ENCODE measurements at places on chromosomes 7 and 10.

GRCh38 chr10:96683065-96683464 is 37.2 kb downstream of the PIK3AP1 start:
- no peak for DNase-seq

GRCh38 chr10:129912166-129912917 is 51.7 kb downstream of the EBF3 start:
- DNase-seq: no peak

DNA sequence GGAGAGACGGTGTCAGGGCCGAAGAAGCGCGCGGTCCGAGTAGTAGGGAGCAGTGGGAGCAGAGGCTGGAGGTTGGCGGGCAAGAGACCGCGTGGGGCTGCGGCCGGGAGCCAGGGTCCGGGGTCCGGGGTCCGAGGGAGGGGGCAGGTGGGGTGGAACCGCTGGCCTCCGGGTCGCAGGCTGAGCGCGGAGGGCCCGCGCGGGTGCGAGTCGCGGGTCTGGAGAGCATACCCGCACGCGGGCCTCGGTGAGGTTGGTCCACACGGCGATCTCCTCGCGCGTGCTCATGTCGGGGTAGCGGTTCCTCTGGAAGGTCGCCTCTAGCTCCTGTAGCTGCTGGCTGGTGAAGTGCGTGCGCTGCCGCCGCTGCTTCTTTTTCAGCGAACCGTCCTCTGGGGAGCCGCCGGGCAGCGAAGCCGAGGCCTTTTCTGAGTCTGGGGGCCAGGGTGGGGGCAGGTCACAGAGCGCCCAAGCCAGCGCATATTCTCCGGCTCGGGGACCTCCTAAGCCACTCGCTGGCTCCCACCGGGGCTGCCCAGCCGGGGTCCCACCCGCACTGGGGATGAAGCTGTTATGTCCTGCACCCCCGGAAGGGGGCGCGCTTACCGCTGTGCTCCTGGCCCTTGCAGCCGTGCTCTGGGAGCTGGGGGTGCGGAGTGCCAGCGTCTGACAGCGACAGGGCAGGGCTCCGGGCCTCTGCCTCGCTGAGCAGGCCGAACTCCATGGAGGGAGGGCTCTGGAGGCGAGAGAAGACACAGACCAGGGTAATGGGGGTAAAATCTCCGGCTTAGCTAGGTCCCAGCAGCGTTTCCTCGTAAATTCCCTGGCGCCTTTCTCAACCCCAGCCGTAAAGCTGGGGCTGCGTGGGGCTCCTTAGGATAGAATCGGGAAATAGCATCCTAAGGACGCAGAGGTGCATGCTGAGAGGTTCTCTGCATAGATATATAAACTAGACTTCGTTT is 5.5 kb downstream of the ELOVL3 start:
- DNase-seq: peak; percentile 71

GRCh38 chr7:116499168-116500077 is at the start of gene CAV2:
Gene CAV2 (plus strand): TSS chr7:116499738. CDS start chr7:116499782, 44 bp downstream.
- no peak for DNase-seq

DNA sequence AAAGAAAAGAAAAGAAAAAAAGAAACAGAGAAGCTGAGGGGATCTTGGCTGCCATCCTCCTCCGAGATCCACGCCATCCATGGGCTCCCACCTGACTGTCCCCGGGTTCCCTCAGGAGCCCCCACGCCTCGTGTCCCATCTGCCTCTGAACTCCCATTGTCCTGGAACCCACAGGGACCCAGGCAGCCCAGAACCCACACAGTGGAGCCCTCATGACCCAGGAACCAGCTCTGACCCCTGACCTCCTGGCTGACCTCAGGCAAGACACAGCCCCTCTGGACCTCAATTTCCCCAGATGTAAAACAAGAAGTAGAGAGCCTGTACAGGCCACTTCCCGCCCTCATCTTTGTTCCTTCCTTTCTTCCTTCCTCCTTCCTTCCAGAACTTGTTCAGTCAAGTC is 40.4 kb downstream of the RASGEF1A start:
- DNase-seq: no peak

DNA sequence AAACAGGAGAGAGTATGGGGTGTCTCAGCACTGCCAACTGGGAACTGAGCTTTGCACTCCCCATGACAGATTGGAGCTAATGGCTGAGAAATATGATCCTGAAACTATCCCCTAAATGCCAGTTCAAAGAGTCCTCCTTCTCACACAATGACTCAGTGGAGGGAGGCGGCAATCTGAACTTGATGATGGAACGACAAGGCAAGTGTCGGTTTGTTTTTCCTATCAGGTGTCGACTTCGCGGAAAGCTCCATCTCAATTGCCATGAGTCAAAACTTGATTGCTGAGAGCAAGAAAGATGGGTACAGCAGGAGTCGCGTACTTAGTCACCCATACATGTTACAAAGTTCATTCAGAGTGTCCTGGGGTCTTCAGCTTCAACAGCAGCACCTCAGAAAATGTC is 52.5 kb downstream of the NPY start:
- peak; percentile 11 for DNase-seq

- DNase-seq: no peak
Observed at GRCh38 chr7:552868-553635, 33.4 kb upstream of the PDGFA start.

GRCh38 chr7:50505553-50506210 is 55.5 kb upstream of the FIGNL1 start:
- DNase-seq: no peak

- peak; percentile 25 for DNase-seq
Observed at GRCh38 chr10:121927318-121927840, 452 bp downstream of the ATE1 start.

DNA sequence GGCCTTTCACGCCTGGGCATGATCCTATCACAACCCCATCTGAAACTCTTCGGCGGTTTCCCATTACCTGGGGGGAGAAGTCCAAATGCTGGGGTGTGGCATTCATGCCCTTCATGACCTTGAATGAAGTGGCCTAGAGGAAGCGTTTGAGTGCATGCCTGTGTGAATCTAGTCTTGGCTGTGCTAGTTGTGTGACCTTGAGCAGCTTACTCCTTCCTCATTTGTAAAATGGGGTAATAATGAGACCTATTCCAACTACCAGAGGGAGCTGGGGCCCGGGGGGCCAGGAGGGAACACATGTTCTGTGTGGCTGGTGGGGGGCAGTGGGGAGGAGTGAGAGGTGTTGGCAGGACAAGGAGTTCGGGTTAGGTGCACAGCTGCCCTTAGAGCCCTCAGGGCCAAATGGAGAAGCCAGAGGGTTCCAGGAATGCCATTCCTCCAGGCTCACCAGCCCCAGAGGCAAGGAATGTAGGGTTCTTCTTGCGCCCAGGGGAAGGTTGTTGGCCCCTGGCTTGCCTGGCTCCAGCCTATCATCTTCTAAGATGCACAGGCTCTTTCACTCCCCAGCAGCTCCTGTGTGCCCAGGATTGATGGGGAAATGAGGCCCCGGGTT is 21.3 kb upstream of the TBRG4 start:
- no peak for DNase-seq

DNA sequence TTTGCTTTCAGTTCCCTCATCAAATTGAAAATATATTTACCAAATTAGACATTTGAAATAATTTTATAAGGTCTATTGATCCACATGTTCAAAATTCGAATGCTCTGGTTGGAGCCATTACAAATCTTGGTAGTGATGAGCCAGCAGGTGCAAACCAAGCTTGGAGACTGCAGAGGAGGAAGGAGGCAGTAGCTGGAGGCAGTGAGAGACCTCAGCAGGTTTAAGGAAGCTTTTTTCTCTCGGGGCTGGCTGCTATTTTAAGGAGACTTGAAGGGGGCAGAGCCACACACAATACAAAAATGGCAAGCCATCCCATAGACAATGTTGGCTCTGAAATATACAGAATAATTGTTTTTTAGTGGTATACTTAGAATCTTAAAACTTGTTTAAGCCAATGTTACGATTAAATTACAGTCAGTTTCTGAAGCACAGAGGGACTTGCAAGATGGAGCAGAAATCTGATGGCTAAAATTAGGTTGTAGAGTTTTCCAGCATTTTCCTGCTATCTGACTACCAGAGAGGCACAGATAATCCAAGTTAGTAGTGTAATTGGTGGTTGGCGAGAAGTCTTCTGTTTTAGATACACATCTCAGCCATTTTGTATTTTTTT is 185.8 kb downstream of the SNX10 start:
- no peak for DNase-seq

GRCh38 chr7:142384493-142384922 is 126.7 kb upstream of the PRSS58 start:
- DNase-seq: peak; percentile 24

DNA sequence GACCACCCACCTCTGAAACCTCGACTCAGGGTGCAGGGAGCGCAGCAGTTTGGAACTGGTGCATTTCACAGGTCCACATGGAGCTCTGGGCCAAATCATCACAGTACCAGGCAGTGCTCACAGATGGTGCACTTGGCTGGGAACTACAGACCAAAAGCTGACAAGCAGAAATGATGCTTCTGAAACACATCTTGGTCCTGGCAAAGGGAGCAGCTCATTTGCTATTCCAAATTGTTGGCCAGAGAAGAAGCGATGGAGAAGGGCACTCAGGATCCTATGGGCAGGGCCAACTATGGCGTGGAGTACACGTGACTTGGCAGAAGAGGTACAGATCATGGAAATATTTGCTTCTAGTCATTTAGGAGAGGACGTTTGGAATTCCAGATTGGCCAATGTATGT is 383.9 kb downstream of the CALN1 start:
- DNase-seq: no peak

DNA sequence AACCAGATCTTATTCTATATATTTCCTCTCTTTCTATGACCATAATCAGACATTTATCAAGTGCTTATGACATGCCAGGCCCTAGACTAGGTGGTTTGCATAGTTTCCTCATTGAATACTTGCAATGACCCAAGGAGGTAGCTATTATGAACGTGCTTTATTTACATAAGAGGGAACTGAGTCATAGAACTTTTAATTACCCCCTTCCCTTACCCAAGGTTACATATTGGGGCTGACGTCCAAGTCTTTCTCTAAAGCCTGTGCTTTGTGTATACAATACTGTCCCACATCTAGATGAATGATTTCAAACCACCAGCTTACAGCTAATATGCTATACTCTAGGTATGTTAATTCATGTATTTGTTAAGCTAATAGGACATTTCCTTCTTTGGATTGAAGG is 91.9 kb upstream of the NPY start:
- no peak for DNase-seq

DNA sequence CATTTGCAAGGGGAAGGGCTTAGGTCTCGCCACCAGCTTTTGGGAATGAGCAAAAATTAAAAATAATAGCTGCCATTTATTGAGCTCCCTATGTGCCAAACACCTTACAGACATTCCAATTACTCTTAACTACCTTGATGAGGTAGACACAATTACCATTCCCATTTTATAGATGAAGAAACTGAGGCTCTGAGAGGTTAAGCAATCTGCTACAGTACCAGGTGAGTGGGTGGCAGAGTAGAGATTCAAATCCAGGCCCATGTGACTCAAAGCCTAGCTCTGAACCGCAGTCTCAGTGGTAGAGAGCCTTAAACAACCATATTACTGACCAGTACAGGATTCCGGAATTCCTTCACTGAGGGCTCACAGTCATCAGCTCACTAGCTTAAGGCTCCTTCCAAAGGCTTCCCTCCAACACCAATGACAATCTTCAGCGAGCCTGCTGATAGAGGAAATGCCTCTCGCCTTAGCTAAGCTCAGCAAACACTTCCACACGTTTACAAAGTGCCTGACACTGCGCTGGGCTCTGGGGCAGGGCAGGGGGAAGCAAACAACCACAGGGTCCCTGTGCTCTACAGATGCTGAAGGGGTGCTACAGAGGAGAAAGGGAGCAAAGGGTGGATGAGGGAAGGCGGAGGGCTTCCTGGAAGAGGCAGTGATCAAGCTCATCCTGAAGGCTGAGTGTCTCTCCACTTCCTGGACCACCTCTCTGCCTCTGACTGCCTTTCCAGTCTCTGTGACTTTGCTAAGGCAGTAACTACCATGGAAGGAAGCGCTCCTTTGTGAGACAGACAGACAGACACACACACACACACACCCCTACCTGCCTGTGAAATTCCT is 7.4 kb downstream of the LRRC20 start:
- no peak for DNase-seq

GRCh38 chr10:6399231-6399741 is 180.8 kb downstream of the PRKCQ start:
- DNase-seq: no peak

- no peak for DNase-seq
Observed at GRCh38 chr10:102595897-102596296, 48.4 kb upstream of the TRIM8 start.

DNA sequence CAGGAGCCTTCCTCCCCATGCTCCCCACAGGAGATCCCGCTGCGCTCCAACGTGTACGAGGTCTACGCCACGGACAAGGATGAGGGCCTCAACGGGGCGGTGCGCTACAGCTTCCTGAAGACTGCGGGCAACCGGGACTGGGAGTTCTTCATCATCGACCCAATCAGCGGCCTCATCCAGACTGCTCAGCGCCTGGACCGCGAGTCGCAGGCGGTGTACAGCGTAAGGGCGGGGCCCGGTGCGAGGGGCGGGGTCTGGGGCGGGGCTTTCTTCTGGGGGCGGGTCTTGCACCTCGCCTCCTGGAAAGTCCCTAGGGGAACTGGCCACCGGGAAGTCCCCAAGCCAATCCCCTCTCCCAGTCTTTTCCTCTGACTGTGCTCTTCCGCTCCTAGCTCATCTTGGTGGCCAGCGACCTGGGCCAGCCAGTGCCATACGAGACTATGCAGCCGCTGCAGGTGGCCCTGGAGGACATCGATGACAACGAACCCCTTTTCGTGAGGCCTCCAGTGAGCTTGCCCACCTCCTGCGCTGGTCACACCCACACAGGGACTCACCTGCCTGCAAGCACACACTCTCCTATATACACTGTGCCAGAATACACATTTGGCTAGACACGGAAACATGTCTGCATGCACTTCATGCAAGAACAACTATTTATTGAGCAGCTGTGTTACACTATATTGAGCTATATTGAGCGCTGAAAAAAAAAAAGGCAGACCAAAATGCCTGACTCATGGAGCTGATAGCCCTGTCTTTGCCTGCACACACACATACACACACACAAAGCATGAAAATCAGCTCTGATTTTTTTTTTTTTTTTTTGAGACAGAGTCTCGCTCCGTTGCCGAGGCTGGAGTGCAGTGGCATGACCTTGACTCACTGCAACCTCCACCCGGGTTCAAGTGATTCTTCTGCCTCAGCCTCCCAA is 32.7 kb upstream of the VSIR start:
- DNase-seq: no peak

DNA sequence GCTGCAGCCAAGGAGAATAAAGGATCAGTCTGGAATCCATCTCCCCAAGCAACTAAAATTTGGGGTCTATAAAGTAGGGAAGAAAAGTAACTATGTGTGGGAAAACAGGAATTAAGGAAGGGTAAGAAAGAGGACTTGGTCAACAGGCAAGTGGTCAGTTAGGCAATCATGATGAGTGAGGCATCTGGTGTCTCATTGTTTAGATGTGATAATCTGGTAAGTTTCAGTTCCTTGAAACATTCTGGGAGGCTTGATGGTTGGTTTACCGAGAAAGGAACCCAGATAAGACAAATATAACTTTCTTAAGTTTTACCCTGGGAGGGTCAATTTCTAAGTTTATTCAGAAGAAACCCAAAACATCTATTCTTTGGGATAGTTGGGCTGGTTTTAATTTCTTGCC is 22.3 kb downstream of the HYAL4 start:
- no peak for DNase-seq

DNA sequence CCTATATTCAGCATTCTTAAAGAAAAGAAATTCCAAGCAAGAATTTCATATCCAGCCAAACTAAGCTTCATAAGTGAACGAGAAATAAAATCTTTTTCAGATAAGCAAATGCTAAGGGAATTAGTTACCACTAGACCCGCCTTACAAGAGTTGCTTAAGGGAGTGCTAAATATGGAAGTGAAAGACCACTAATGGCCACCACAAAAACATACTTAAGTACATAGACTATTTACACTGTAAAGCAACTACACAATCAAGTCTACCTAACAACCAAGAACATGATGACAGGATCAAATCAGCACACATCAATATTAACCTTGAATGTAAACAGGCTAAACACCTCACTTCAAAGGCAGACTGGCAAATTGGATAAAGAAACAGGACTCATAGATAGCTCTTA is 42.2 kb upstream of the NME8 start:
- no peak for DNase-seq
